ENCODE measurements at places on chromosomes 16 and 17.

DNA sequence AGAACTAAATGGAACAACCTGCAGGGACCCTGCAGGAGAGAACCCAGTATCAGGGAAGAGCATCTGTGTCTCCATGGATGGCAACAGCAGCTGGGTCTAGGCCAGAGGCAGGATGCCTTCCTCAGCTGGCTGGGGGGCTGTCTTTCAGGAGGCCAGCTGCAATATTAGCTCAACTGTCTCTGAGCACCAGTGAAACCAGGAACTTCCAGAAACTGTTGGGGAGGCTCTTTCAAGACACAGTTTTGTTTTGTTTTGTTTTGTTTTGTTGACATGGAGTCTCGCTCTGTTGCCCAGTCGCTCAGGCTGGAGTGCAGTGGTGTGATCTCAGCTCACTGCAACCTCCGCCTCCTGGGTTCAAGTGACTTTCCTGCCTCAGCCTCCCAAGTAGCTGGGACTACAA is 7.6 kb downstream of the GPR142 start:
- no peak for DNase-seq

DNA sequence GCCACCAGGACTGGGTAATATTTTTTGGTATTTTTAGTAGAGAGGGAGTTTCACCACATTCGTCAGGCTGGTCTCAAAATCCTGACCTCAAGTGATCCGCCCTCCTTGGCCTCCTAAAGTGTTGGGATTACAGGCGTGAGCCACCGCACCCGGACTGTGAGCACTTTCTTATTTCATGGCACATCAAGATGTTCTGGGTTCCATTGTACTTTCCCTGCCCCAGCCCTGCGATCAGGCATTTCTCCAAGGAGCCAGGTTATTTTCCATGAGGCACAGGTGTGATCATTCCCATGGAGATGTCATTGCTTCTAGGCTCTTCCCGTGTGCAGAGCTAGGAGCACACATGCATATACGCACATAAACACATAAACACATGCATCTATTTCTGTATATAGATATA is 2.6 kb upstream of the ANKRD40CL start:
- DNase-seq = no peak

GRCh38 chr17:41658846-41659245 is 29.8 kb upstream of the EIF1 start:
- DNase-seq = no peak

GRCh38 chr16:6484935-6485334 is 847.7 kb upstream of the RBFOX1 start:
- no peak for DNase-seq

DNA sequence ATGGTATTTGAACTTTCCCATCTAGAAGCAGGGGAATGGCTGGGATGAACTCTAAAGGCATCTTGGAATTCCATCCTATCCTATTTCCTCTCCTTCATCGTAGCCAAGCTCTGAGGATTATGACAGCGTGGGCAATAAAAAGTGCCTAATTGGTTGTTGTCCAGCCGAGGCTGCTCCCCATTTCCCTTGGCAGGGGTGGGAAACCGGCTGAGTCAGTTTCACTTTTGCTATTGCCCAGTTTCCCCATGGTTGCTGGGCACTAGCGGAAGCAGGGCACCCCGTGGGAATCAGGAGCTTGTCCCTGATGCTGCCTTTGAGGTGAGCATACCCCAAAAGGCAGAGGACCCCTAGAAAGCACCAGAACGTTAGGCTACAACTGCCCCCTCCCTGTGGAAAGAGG is 13.8 kb upstream of the SP2 start:
- DNase-seq = no peak

DNA sequence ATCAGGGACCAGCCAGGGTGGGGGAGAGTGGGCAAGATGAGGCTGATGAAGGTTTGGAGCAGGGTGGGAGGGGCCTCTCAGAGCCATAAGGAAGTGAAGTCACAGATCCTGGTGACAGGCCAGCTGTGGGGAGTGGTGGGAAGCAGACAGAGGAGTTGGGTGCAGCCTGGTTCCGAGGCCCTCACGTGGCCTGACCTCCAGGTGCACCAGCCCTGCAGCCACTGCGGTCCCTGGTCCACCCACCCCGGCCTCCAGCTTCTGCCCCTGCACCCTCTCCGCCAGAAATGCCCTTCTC is 3.9 kb upstream of the ZFPM1 start:
- no peak for DNase-seq

GRCh38 chr17:80262291-80262690 is 1.6 kb downstream of the RNF213 start:
- no peak for DNase-seq

GRCh38 chr16:26717826-26718225 is 348.9 kb upstream of the C16orf82 start:
- no peak for DNase-seq

DNA sequence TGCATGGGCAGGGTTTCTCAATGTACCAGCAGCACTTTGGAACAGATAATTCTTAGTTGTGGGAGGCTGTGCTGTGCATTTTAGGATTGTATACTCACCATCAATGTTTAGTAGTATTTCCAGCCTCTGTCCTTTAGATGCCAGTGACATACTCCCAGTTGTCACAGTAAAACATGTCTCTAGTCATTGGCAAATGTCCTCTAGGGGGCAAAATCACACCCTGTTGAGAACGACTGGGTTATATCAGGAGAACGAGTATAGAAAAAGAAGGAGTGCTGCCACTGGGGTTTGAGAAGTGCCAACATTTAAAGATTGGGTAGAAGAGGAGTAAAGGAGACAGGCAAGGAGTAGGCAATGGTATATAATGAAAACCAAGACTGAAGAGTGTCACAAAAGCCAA is 37.9 kb upstream of the SMIM36 start:
- no peak for DNase-seq

DNA sequence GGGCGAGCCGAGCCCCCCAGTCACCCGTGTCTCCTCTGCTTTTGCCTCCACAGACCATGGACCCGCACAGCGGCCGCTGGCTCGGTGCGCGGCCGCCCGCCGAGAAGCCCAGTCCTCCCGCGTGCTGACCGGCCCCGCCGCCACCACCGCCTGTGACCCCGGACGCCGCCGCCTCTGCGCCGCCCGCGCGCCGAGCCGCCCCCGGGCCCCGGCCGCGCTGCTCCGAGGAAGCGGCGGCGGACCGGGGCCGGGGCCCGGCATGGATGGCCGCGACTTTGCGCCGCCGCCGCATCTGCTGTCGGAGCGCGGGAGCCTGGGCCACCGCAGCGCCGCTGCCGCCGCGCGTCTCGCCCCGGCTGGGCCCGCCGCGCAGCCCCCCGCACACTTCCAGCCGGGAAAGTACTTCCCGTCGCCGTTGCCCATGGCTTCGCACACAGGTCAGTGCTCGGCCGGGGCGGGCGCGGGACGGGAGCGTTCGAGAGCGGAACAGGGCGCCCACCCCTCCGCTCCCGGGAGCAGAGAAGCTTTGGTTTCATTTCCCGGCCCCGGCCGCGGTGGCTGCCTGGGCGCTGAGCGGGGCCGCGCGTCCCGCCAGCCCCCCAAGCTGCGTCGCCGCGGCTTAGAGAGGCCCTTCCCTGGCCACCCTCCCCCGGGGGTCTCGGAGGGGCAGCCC is 4.4 kb downstream of the BAHCC1 start:
- no peak for DNase-seq

DNA sequence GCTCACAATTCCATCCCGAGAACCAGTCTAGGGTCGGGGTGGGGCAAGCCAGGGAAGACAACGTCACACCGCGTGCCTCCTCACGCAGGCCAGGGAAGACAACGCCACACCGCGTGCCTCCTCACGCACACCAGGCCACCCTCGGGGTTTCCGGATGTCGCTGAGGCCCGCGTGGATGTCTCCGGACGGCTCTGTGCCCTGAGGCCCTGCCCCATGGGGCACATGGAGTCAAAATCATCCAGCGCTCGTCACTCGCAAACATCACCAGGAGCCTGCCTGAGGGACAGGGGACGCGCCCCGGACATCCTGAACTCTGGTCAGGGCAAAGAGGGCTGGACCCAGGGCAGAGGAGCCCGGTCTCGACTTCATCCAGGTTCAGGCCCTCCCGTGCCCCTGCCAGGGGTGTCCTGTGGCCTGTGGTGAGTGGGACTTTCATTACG is 3.7 kb downstream of the TMEM204 start:
- DNase-seq = no peak

- no peak for DNase-seq
Measured at GRCh38 chr17:64275016-64275415, 12.0 kb upstream of the TEX2 start.

GRCh38 chr16:80909720-80910119 is 97.0 kb downstream of the CMC2 start:
- no peak for DNase-seq

- DNase-seq = no peak
Measured at GRCh38 chr17:28482551-28483199, 9.2 kb downstream of the SLC13A2 start.

- DNase-seq = no peak
Measured at GRCh38 chr16:79810449-79811189, 210.1 kb upstream of the MAF start.

GRCh38 chr16:12646490-12647274 is 157.0 kb downstream of the CPPED1 start:
- no peak for DNase-seq

DNA sequence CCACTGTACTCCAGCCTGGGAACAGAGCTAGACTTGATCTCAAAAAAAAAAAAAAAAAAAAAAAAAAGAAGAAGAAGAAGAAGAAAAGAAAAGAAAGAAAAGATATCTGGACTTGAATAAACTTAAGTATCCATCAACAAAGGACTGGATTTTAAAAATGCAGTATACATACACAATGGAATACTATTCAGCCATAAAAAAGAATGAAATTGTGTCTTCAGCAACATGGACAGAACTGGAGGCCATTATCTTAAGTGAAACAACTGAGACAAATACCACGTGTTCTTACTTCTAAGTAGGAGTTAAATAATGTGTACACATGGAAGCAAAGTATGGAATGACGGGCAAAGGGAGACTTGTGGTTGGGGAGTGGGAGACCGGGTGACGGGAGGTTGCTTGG is 40.1 kb upstream of the MNT start:
- no peak for DNase-seq

- DNase-seq = no peak
Measured at GRCh38 chr17:19238167-19238505, 970 bp downstream of the EPN2 start.

- no peak for DNase-seq
Measured at GRCh38 chr16:71746442-71747046, 22.0 kb upstream of the PHLPP2 start.

GRCh38 chr17:50188531-50188920 is 12.9 kb downstream of the COL1A1 start:
- DNase-seq = no peak

- no peak for DNase-seq
Measured at GRCh38 chr17:77294761-77295160, 154.0 kb downstream of the SEC14L1 start.

GRCh38 chr17:58153046-58153445 is 4.9 kb downstream of the OR4D1 start:
- DNase-seq = peak; percentile 41

- DNase-seq = no peak
Measured at GRCh38 chr16:745739-746138, 4.9 kb upstream of the CIAO3 start.

DNA sequence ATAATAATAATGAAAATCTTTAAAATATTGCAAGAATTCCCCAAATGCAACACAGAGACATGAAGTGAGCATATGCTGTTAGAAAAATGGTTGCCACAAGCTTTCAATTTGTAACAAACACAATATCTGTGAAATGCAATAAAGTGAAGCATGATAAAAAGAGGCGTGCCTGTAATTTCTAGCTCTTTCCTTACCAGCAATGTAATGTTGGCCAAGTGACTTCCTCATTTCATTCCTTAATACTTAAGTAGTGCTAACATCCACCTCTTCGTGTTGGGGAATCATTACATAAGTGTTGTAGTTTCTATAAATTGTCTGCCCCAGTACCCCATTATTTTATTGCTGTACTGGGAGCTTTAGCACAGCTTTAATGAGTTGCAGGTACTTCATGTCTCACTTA is 1192.0 kb upstream of the CDH8 start:
- no peak for DNase-seq

GRCh38 chr16:3977376-3977775 is 96.9 kb upstream of the CREBBP start:
- no peak for DNase-seq

DNA sequence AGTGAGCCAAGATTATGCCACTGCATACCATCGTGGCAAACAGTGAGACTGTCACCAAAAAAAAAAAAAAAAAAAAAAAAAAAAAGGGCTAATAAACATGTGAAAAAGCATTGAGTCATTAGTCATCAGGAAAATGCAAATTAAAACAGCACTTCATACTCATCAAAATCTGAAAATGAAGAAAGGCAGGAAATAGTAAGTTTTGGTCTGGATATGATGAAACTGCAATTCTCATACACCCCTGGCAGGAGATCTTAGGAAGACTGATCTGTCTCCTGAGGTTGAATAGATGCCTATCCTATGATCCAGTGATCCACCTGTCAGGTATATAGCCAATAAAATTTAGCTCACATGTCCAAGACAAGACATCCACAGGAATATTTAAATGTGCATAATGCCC is 212.7 kb downstream of the CPPED1 start:
- DNase-seq = no peak

DNA sequence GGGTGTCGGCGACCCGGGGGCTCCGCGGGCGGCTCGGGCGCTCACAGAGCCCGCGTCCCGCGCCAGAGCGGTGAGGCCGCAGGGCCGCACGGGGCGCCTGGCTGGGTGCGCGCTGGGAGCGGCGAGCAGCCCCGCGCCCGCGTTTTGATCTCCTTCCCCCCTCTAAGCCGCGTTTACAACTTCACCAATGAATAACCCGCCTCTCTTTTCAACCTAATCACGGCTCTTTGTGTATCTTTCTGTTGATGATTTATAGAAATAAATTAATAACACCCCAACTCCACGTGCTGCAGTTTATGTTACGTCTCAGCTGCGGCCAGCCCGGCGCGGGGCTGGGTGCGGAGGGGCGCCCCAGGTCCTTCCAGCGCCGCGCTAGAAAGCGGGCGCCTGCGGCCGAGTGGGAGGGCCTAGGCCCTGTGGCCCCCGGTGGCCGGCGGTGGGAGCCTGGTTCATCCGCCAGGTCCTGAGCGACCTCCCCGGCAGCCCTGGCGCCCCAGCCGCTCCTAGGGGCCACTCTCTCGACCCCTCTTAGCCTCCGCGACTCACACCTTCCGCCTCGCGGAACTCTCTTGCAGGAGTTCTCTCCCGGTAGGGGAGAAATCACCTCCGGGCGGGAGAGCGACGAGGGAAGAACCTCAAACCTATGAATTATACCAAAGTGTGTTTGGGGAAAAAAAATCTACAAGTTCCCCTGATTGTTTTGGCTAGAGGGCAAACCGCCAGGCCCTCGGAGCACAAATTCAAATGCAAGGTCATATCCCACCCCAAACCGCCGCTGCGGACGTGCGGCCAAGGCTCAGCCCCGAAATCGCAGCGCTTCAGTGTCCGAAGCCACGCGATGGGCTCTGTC is 1.9 kb downstream of the HNF1B start:
- DNase-seq = no peak

GRCh38 chr17:40707745-40708144 is 4.2 kb upstream of the KRT24 start:
- no peak for DNase-seq

- no peak for DNase-seq
Measured at GRCh38 chr17:14015271-14015670, 54.0 kb upstream of the COX10 start.

GRCh38 chr17:61150686-61151299 is 248.8 kb upstream of the TBX2 start:
- DNase-seq = no peak
